ENCODE measurements at places on chromosomes 2 and 18.
A peak's percentile ranks its signal among the peaks of the same experiment; 100 is the strongest.

DNA sequence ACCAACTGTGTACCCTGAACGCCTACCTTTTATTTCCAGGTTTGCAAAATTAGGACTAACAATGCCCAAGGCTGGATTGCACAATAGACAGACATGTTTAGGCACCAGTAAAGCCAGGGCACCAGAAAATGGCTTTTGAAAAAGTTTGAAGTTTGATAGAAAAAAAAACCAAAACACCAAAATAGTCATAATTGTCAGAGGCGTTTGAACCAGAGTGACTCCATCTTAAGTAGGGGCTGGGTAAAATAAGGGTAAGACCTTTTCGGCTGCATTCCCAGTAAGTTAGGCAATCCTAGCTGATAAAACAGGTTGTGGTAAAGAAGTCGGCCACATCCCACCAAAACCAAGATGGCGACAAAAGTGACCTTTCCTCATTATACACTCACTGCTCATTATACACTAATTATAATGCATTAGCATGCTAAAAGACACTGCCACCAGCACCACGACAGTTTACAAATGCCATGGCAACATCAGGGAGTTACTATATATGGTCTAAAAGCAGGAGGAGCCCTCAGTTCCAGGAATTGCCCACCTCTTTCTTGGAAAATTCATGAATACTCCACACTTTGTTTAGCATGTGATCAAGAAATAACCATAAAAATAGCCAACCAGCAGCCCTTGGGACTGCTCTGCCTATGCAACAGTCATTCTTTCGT lies 105.1 kb upstream of the MSH2 start:
- DNase-seq, result no peak

GRCh38 chr18:55275039-55275901 lies 312.7 kb downstream of the TCF4 start:
- DNase-seq, result peak; percentile 14

DNA sequence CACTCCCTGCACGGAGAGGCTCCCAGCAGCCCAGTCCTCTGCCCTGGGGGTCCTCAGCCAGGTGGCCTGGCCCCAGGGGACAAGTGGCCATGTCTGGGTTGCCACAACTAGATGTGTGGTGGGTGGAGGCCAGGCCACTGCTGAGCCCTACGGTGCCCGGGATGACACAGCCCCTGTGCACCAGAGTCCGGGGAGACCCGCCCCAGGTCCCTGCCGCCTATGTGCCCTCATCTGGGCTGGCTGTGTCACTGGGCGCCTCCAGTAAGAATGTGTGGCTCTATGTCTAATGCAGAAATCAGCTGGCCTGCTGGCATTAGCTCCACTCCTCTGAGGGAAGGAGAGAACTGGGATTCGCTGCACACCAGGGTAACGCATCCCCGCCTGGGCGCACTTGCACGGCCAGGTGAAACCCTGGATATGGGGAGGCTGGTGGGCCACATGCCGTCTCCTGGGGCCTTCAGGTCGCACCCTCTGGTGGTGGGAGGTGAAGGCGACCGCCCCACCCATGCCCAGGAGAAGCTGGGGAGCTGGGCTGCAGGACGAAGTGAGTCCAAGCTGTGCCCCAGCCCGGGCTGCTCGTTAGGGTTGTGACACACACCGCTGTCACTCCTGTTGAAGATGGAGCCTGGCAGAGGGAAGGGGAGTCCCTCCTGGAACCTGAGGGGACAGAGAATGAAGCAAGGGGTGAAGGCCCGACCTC lies 136.1 kb downstream of the PTGR3 start:
- no peak for DNase-seq

GRCh38 chr2:200625958-200626363 lies 40.1 kb downstream of the AOX1 start:
- no peak for DNase-seq

- DNase-seq, result no peak
These were observed 13.6 kb downstream of the TMEM185B start for GRCh38 chr2:120209427-120210269.

DNA sequence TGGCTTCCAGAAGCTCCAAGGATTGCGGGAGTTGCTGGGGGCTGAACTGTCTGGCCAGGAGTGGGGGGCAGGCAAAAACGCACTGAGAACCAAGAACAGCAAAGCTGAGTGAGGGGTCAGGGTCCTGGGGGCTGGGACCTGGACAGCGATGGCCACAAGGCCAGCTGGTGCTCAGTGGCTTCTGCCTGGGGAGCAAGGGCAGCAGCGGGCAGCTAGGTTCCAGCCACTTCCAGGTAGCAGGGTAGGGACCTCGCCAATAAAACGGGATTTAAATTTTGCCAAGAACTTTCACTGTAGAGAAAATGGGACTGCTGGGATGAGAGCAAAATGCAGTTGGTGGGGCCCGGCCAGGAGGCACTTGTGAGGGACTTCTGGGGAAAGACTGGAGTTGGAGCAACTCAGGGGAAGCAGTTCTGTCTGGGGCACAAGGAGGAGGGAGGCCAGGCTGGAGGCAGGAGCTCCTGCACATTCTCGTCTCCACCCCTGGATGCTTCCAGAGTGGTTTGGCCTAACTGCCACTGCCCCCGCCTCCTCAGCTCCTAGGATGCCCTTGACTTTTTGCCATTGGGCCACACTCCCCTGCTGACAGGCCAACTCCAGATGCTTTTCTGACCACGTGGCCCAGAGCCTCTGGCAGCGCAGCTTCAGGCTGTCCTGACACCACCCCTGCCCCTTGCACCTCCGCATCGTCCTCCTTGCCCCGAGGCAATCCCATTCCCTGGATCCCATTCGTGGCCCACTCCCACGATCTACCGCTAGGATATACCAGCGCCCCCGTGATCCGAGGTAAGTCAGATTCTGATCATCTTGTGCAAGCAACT lies 5.5 kb upstream of the CCDC74A start:
- DNase-seq, result no peak

- DNase-seq, result peak; percentile 42
These were observed 59.9 kb downstream of the SUMO1 start for GRCh38 chr2:202178346-202178958.

DNA sequence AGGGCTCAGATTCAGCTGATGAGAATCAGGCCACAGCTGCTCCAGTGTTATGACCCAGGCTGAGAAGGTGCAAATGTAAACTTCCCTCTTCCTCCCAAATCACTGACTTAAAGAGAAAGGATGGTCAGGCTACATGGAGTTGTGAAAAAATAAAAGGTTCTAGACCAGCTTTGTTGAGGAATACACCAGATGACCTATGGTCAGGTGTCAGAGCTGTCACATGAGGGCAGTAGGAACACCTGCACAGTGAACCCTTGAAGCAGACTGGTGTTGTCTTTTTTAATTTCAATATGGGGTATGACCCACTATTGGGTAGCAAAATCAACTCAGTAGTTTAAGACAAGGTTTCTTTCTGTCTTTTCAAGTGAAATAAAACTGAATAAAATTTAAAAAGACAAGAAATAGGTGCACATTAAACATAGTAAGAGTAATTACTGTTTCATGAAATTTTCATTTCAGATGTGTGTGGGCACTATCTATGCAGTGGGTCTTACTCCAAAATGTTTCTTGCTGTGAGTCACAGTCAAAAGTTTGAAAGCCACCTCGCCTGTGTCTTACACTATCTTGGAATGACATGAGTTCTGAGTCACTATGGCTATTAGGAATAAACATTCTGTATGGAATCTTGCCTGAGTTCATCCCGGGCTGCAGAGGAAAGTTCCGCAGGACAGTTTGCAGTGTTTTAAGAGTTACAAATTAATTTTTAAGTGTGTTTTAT lies 83.6 kb downstream of the ACVR1 start:
- DNase-seq, result no peak

- DNase-seq, result no peak
These were observed 47.8 kb downstream of the TRAPPC12 start for GRCh38 chr2:3427272-3427671.

GRCh38 chr2:225534697-225535096 lies 135.2 kb downstream of the NYAP2 start:
- DNase-seq, result no peak

DNA sequence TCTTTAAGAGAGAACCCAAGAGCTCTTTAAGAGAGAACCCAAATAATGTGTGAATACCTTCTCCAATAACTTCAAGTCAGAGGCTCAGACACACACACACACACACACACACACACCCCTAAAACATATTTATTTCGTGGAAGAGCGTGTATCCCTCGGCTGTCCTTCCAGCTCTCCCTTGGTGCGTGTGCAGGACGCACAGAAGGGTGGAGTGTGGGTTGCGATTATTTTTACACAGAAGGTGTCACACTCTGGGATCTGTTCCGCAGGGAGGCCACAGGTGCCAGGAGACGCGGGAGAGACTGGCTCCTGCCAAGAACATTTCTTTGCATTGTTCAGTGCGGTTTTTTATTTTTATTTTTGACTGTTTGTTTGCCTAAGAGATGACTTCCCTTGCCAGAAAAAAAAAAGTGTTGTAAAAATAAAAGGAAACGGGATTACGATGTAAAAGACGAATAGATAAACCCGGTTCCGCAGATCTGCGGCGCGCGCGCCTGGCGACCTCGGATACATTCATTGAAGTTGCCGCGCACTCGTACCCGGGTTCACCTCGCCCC lies 47.3 kb upstream of the ATP6V1B1 start:
- DNase-seq, result no peak

DNA sequence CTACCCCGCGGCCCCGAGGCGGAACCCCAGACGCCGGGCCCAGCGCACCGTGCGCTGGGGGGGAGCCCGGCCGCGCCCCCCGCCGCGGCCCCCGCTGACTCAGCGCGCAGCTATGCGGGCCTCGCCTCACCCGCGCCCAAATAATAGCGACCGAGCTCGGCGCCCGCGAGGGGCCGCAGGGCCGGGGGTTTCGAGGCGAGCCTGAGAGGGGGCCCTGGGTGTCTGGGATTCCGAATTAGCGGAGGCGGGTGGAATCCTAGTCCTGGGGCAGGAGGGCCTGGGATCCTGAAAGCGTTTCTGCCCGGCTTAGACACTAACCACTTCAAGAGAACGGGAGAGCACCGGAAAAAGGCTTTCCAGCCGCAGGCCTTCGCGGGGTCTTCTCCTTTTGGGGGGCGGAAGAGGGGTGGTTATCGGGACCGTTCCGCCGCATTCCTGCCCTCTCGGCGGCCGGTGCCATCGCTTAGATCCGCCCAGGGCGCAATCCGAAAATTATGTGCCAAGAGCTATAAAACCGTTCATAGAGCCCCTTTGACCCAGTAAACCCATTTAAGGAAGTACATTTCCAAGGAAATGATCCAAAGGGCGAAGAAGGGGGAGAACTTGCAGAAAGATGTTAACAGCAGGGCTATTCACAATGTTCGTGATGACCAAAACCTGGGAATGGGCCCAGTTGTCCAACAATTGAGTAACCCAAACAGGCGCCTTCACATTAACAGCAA lies 681 bp upstream of the ROCK2 start:
- no peak for DNase-seq

DNA sequence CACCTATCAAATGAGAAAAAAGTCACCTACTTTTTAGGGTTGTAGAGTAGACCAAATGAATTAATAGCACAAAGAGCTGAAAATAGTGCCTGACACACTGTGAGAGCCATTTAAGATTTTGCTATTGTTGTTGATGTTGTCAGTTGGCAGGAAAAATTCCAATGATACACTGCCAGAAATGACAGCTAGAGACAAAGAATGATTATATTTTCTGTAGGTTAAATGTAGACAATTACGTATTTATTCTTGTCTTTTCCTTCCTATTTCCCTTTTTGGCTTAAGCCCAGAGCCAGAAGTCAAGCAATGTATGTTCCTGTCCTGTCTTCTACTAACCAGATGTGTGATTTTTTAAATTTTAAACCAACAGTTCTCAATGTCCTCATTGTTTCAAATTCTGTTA lies 17.2 kb downstream of the NRXN1 start:
- no peak for DNase-seq

DNA sequence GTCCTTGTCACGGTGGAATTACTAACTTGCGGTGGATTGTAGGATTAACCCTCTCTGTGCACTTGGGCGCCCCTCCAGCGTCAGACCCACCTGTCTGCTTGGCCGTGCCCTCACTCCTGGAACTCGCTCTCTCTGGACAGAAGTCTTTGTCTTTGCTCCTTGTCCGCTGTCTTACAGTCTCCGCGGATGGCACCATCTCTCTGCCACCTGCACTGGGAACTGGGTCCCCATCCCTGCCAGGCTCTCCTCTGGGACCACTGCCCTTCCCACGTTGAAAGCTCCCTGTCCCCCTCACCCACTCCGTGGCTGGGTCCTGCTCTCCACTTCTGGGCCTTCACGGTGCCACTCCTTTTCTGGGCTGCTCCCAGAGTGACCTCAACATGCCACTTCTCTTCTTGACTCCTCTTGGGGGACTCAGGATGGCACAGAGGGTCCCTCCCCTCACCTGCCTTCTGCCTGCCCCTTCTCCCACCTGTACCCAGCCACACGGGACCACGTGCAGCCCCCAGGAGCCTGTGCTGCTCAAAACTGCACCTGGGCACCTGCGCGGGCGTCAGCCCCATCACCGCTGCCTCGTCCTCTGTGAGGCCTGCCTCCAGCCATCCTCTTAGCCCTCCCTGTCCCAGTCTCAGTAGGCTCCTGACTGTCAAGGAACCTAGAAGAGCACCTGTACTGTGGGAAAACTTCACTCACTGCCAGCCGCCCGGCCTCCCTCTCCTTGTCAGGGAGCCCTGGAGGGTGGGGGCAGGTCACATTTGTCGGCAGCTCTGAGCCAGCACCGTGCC lies 11.1 kb downstream of the CNDP2 start:
- no peak for DNase-seq

DNA sequence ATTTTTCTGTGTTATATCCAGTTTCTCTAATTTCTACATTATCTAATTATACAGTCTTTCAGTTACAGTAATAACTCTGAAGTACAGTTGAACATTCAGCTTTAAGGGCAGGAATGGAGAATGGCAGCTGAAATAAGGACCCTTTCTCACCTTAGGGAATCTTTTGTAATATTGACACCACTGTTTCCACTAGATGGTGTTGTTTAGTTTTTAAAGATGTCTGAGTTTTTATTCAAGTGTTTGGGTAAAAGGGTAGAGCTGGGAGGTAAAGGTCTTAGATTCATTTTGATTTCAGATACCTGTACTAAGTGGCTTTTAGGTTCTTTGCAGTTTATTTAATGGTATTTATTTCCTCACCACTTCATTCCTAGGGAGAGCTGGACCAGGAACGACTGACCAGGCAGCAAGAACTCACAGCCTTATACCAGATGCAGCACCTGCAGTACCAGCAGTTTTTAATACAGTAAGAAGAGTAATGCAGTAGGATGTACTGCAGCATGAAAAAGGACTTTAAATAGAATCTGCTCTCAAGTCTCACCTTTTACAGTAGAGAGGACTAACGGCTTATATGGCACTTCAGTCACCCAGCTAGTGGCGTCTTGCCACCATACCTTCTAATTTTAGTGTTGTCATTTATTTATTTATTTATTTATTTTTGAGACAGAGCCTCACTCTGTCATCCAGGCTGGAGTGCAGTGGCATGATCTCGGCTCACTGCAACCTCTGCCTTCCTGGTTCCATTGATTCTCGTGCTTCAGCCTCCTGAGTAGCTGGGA lies 33.2 kb upstream of the KCNJ13 start:
- no peak for DNase-seq

- DNase-seq, result no peak
These were observed 34.3 kb upstream of the PPP1CB start for GRCh38 chr2:28717339-28717758.

Data from COR-L47 (cell line).